ENCODE measurements at places on chromosomes 11 and 22. TPM values are rescaled to one million over a fixed set of nuclear protein-coding genes. Genes with fewer than 3 reads are reported as not detected.

DNA sequence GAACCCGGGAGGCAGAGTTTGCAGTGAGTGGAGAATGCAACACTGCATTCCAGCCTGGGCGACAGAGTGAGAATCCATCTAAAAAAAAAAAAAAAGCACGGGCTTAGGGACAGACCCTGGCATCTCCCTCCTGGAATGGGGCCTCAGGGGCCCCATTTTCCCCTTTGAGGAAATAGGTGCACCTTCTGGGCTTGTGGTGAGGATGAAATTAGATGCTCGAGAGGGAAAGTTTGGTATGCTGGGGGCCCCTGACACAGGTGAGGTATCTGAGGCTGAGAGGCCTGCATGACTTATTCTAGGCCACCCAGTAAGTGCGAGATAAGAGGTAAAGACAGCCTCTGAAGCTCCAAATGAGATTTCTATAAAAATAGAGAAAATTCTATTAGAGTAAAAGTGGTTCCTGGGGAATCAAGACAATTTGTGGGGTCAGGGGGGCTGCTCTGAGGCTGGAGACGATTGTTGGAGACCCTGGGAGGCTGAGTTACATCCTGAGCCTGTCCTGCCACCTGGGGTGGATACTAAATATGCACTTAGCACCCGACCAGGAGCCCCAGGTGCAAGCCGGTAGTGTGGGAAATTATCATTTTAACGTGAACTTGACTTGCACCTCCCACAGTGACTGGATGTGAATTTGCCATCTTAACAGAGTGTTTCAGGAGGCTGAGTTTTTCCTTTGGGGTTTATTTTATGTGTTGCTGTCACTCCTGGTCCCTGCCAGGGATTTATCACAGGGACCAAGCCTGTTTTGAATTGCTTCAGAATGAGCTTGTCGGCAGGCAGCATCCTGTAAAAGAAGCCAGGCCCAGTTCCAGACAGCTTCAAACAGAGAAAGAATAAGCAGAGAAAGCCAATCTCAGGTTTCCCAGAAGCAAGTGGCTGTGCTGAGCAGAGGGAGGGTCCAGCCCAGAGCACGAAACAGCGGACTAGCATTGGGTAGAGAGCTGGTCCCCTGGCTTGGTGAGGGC, 48.4 kb upstream of the TSKU start:
- no peak overlapping the region for H3K4me3 ChIP-seq
- no peak for DNase-seq
- H3K36me3 ChIP-seq = no peaks in the 10 kb centered on the region
- no peaks in the 10 kb centered on the region for H3K4me1 ChIP-seq

GRCh38 chr22:23269441-23270211, 89.3 kb downstream of the BCR start:
- H3K4me1 ChIP-seq = no peaks in the 10 kb centered on the region
- DNase-seq = no peak
- no peak overlapping the region for H3K4me3 ChIP-seq
- H3K27me3 ChIP-seq = no peaks in the 10 kb centered on the region
- peaks cover 13% of the 10 kb centered on the region for H3K36me3 ChIP-seq
- no peak overlapping the region for H3K27ac ChIP-seq

DNA sequence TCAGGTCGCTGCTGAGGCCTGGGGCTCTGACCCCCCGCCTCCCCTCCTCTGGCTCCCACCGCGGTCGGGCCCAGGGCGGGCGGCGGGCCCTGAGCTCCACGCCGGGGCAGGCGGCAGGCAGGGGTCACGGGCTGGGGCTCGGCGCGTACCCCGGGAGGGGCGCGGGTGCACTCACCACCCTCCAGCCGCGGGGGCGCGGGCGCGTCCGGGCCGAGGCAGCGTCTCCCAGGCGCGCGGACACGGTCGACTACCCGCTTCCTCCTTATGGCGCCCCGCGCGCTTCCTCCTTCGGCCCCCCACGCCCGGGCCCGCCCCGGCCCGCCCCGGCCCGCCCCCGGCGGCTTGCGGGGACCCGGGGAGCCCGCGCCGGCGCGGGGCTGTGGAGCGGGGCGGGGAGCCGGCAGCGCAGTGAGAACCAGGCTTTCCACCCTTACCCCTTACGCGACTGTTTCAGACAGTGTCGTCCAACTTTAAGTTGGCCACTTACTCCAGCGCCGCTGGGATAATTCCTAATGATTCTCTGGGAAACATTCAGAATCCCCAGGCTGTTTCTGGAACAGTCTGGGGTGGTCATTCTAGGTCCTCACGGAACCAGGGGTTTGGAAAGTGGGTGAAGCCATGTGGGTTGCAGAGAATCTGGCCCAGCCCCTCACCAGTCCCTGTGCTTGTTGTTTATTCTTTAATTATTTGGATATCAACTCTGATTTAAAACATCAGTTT, at the start of gene BID:
Gene BID, minus strand, starts transcription at position 264 of the 720 bp plus-strand sequence. CDS start 24,353 bp downstream, outside the sequence.
- peak within 1 kb of the TSS; percentile 56 for H3K27ac ChIP-seq
- peak within 1 kb of the TSS; percentile 79 for H3K4me3 ChIP-seq
- DNase-seq = peak; percentile 62
- H3K27me3 ChIP-seq = no peaks in the 10 kb centered on the region
- H3K36me3 ChIP-seq = no peaks in the 10 kb centered on the region
- H3K4me1 ChIP-seq = peaks cover 6% of the 10 kb centered on the region

ART5 gene
- 1.2 TPM for total RNA-seq

TPH1 gene
- total RNA-seq = 0.23 TPM

DNA sequence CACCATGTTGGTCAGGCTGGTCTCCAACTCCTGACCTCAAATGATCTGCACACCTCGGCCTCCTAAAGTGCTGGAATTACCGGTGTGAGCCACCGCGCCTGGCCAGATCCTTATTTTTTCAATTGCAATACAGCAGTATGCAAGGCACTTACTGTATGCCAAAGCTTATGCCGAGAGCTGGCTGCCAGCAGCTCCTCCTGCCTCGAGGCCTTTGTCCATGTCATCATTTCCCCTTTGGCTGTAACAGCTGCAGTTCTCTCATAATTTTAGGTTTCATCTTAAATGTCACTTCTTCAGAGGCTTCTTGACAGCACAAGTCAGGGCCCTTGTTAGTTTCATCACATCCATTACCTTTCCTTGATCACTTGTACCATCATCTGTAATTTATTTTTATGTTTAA, 1.5 kb upstream of the SREBF2 start:
- H3K4me1 ChIP-seq = no peaks in the 10 kb centered on the region
- H3K36me3 ChIP-seq = peaks cover 10% of the 10 kb centered on the region
- no peak for DNase-seq
- no peak overlapping the region for H3K27ac ChIP-seq
- H3K4me3 ChIP-seq = no peak overlapping the region

GRCh38 chr22:27626675-27627443, 174.7 kb downstream of the MN1 start:
- no peak overlapping the region for H3K27ac ChIP-seq
- H3K36me3 ChIP-seq = no peaks in the 10 kb centered on the region
- no peak for DNase-seq
- no peaks in the 10 kb centered on the region for H3K27me3 ChIP-seq
- no peaks in the 10 kb centered on the region for H3K4me1 ChIP-seq

GRCh38 chr11:68523743-68524142, 63.2 kb downstream of the PPP6R3 start:
- H3K27ac ChIP-seq = peak overlapping the region; percentile 54
- H3K4me1 ChIP-seq = peaks cover 63% of the 10 kb centered on the region
- DNase-seq = no peak
- no peak overlapping the region for H3K4me3 ChIP-seq
- H3K36me3 ChIP-seq = peaks cover 21% of the 10 kb centered on the region

OR8H2 gene
- total RNA-seq = not detected

DNA sequence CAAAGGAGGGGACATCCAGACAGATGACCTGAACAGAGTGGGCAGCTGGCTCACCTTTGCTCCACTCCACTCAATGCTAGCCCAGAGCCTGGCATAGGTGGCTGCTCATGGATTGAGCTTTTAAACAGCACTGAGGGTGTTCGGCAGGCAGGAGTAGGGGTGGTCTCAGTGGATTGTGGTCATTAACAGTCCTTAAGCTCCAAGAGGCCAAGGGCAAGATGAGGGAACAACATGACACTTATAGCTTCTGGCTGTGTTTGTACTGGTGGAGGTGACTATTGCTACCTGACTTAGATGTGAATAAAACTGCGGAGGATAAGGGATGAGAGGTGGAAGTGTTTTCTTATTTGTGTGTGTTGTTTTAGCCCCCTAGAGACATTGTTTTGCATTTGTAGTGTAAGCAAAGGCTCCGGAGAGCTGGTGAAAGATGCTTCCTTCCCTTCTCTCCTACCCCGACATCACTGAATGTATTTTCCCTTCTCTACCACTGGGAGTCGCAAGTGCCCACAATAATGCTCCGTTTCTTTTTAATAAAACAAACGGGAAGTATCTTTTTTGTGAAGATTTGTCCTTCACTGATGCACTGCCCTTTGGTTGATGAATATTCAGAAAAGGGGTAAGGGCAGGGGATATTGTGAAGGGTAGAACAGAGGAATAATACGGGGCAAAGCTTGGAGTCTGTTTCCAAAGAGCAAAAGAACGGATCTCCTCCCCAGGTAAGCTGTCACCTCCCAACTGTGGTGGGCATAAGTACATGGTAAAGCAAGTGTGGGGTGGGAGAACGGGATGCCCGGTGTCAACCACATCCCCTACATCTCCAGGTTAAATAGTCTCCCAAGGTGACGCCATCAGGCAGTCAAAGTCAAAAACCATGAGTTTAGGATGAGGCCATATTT, 27.5 kb upstream of the MTNR1B start:
- H3K36me3 ChIP-seq = no peaks in the 10 kb centered on the region
- H3K4me1 ChIP-seq = no peaks in the 10 kb centered on the region
- H3K27ac ChIP-seq = no peak overlapping the region
- H3K4me3 ChIP-seq = no peak overlapping the region

DNA sequence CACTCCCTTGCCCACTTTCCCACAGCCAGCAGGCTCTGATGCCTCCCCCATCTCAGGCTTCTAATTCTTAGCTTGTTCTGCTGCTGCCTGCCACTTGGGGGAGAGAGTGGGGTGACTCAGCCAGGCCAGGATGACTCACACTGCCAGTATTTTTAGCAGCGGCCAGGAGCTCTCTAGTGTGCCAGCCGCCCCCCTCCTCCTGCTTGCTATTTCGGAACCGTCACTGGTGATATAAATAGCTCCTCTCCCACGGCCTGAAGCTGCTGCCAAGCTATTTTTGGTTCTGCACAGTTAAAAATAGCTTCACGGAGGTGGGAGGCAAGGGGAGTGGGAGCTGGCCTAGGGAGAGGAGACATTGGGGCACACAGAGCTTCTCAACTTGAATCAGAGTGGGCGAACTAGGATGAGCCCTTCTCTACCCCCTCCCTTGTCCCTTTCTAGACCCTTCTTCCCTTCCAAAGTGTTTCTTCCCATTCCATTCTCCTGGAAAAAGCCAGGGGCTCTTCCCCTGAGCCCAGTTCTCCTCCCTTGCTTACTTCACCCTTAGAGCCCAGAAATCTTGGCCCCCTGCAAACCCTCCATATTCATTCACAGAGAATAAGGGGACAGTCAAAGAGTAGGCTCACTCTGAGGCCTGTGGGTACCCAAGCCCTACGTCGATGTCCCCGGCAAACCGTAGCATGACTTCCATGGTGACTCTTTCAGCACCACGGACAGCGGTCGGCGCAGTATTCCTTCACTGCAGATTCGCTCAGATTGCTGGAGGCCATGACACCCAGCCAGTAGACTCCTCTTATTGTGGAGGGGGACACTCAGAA, 2.5 kb upstream of the NPAS4 start:
- peak; percentile 90 for DNase-seq
- no peak overlapping the region for H3K27ac ChIP-seq
- no peaks in the 10 kb centered on the region for H3K36me3 ChIP-seq
- peaks cover 53% of the 10 kb centered on the region for H3K4me1 ChIP-seq
- H3K4me3 ChIP-seq = no peak overlapping the region
- peaks cover 3% of the 10 kb centered on the region for H3K27me3 ChIP-seq

DNA sequence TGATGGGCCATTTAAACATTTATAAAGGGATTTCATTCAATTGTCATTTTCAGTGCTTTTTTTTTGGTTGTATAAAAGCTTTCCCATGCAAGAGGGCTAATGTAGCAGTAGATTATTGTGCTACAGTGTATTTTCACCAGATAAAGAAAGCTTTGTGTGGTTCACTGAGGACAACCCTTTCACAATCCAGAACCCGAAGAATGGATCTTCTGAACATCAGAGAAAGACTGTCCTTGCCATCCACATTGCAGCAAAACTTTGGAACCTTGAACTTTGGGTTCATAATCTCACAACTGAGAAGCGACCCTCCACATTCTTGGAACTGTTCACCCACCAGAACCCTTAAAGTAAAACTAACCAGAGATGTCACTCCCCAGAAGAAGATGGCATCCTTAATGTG, 9.3 kb downstream of the APOBEC3H start:
- H3K4me3 ChIP-seq = no peak overlapping the region
- no peaks in the 10 kb centered on the region for H3K27me3 ChIP-seq
- H3K36me3 ChIP-seq = no peaks in the 10 kb centered on the region
- H3K4me1 ChIP-seq = no peaks in the 10 kb centered on the region

All from heart left ventricle (tissue), 16 donors.